SJCRH30 (cell line): ENCODE measurements at places on chromosomes 4 and X. TPM values are rescaled to one million over a fixed set of nuclear protein-coding genes. Genes with fewer than 3 reads are reported as not detected.

DNA sequence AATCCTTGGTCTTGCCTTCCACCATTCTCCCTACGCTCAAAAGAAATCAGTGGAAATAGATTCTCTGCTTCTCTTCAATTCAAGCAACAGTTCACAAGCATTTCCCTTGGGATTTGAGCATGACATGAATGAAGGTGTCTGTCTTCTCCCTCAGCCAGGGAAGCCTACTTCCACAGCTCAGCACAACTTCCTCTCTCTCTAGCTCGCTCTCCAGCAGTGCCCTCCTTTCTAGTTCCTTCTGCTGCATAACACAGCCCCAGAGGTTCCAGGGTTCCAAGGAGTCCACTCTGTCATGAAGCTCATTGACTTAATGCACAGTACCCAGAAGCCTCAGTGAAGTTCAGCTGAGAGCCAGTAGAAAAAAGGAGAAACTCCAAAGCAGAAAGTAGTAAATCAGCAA is 81.3 kb downstream of the PLS3 start:
- DNase-seq: peak; percentile 35

CT45A10 gene
- total RNA-seq: not detected in 2 replicates

GRCh38 chr4:145012841-145013240 is 85.2 kb downstream of the ANAPC10 start:
- DNase-seq: no peak

DNA sequence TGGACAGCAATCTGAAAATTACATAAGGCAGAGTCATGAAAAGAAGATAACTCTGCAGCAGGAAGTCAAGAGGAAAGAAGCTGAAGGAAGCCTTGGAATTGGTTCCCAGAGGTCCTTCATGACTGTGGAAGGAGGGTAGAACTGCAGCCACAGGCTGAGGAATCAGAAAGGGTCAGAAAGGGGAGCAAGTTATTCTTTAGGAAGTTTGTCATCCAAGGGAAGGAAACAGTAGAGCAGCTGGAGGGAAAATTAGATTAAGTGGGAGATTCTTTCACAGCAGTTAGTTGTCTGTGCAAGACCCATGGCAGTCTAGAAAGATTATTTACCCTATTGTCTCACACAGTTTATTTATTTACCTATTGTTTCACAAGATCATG is 9.3 kb upstream of the ADH1C start:
- no peak for DNase-seq

SERPINA7 gene
- total RNA-seq: not detected in 2 replicates

DNA sequence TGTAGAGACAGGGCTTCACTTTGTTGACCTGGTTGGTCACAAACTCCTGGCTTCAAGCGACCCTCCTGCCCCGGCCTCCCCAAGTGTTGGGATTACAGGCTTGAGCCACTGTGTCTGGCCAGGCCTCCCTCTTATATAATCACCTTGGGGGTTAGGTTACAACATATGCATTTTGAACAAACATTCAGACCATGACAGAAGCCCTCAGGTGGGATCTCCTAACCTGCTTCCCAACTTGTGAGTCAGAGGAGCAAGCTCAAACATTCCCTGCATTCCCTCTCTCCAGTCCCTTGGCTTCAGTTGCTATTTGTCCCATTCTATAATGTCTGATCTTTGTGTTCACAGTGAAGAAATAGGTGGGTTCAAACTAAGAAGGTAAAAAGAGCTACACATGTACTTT is 76.5 kb upstream of the NRK start:
- DNase-seq: no peak

PDGFRA gene
- 15.0 and 20.7 TPM in 2 replicates for total RNA-seq

- no peak for DNase-seq
These were observed 91.2 kb upstream of the C1QTNF7 start for GRCh38 chr4:15336410-15337167.
